Endodermal cell (in vitro differentiated cells): ENCODE measurements at places on chromosomes 16 and 17. TPM values are rescaled to one million over a fixed set of nuclear protein-coding genes. Genes with fewer than 3 reads are reported as not detected.
A peak's percentile ranks its signal among the peaks of the same experiment; 100 is the strongest.

DNA sequence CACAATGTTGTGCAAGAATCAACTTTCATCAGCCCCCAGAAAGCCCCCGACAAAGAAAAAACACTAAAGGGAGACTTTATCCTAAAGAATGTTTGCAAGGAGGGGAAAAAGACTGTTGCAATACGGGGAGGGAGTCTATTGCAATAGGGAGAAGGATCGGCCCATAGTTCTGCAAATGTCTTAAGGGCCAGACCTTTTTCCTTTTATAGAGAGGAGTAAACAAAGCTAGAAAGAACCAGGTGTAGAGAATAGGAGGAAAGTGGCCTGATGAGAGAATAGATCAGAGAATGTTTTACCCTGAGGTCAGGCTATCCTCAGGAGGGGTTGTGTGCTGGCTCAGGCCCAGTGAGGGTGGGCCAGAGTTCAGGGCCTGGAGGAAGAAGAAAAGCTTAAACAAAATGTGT lies 8.7 kb upstream of the CAVIN1 start:
- peak; percentile 42 for DNase-seq
- no peaks in the 10 kb centered on the region for H3K4me1 ChIP-seq
- H3K4me3 ChIP-seq, result no peak overlapping the region
- no peaks in the 10 kb centered on the region for H3K27me3 ChIP-seq

C1QTNF8 gene
- total RNA-seq, result 0.15 TPM in 1 of 2 replicates, not detected in the other

- H3K4me3 ChIP-seq, result no peak overlapping the region
- no peak overlapping the region for H3K27ac ChIP-seq
- H3K27me3 ChIP-seq, result no peaks in the 10 kb centered on the region
- peaks cover 50% of the 10 kb centered on the region for H3K36me3 ChIP-seq
- no peak for DNase-seq
Measured at GRCh38 chr17:17173921-17174320, 32.2 kb downstream of the PLD6 start.

- no peak overlapping the region for H3K4me3 ChIP-seq
- peak; percentile 70 for DNase-seq
- H3K27ac ChIP-seq, result no peak overlapping the region
- peaks cover 7% of the 10 kb centered on the region for H3K4me1 ChIP-seq
- no peaks in the 10 kb centered on the region for H3K27me3 ChIP-seq
- H3K36me3 ChIP-seq, result no peaks in the 10 kb centered on the region
Measured at GRCh38 chr17:16419074-16419928, 3.9 kb downstream of the TRPV2 start.

- H3K4me1 ChIP-seq, result no peaks in the 10 kb centered on the region
- H3K27me3 ChIP-seq, result no peaks in the 10 kb centered on the region
- no peaks in the 10 kb centered on the region for H3K36me3 ChIP-seq
- no peak overlapping the region for H3K27ac ChIP-seq
Measured at GRCh38 chr16:30049871-30050270, 15.7 kb upstream of the ALDOA start.

CACNG3 gene
- not detected in 2 replicates for total RNA-seq

OR3A2 gene
- not detected in 2 replicates for total RNA-seq
